ENCODE measurements at places on chromosomes 13 and 19. TPM values are rescaled to one million over a fixed set of nuclear protein-coding genes. Genes with fewer than 3 reads are reported as not detected.

DNA sequence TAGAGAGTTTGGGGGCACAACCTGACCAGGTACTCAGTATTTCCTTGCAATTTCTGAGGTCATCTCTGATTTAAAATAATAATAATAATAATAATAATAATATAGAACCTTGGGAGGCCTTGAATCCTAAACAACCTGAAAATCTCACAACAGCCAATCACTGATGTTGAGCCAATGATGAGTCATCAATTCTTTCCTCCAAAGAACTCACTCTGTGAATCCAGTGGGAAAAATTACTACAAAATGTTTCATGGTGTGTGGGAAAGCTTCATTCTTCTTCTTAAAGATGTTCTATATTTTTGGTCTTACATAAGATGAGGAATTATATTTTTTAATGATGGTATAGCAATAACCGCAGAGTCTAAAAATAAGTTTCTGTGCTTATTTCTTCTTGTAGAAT is 594.6 kb downstream of the EFNB2 start:
- no peak for DNase-seq

DNA sequence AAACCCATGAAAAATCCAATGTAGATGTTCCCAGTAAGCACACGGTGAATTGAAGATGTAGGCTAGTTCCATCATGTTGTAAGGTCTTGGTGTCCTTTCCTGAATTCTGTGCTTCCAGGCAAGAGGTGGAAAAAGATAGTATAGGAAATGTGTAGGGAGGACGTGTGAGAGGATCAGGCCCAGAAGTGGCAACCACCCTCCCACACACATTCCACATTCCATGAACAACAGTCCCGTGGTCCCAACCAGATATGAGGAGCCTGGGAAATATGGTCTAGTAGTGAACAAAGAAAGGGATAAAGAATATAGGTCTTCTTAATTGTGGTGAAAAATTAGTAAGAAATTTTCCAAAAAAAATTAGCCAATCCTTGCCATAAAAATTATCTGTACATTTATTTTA is 1254.2 kb upstream of the SLC10A2 start:
- no peak for DNase-seq

GRCh38 chr19:53596056-53596455 is 35.7 kb upstream of the DPRX start:
- no peak for DNase-seq

- no peak for DNase-seq
These were observed 36.9 kb downstream of the PABPC3 start for GRCh38 chr13:25132751-25133390.

DNA sequence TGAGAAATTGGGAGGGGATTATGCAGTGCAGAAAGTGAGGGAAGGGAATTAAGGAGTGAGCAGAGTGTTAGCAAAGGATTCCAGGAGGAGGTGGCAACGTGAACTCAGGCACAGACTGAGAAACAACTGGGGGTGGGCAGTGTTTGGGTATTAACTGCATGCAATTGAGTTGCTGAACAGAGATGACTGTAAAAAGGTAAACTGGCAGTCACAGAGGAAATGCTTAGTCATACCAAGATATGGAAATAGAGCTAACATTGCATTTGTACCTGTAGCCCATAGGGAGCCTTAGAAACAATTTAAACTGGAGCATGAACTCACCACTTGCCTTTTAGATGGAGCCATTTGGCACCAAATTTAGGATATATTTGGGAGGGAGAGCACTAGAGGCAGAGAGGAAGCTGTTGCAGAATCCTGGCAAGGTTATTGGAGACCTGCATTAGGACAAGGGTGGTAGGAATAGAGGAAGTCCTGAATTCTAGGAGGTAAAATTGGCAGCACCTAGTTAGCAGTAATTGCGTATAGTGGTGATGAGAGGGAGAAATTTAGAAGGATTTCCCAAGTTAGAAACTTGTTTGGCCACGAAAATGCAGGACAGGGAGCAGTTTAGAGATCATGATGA is 100.6 kb upstream of the FRY start:
- no peak for DNase-seq

DNA sequence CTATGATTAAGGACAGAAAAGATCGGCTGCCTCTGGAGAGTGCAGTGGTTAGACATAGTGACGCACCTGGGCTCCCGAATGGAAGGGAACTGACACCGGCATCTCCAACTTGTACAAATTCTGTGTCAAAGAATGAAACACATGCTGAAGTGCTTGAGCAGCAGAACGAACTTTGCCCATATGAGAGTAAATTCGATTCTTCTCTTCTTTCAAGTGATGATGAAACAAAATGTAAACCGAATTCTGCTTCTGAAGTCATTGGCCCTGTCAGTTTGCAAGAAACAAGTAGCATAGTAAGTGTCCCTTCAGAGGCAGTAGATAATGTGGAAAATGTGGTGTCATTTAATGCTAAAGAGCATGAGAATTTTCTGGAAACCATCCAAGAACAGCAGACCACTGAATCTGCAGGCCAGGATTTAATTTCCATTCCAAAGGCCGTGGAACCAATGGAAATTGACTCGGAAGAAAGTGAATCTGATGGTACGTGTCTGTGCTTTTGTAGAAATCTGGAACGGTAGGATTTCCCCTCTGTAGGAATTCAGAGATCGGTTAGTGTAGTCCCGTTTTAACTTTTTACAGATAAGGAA is 16.9 kb downstream of the ERCC5 start:
- DNase-seq, result no peak

GRCh38 chr19:2035590-2035991 is 15.5 kb downstream of the MKNK2 start:
- DNase-seq, result no peak

DNA sequence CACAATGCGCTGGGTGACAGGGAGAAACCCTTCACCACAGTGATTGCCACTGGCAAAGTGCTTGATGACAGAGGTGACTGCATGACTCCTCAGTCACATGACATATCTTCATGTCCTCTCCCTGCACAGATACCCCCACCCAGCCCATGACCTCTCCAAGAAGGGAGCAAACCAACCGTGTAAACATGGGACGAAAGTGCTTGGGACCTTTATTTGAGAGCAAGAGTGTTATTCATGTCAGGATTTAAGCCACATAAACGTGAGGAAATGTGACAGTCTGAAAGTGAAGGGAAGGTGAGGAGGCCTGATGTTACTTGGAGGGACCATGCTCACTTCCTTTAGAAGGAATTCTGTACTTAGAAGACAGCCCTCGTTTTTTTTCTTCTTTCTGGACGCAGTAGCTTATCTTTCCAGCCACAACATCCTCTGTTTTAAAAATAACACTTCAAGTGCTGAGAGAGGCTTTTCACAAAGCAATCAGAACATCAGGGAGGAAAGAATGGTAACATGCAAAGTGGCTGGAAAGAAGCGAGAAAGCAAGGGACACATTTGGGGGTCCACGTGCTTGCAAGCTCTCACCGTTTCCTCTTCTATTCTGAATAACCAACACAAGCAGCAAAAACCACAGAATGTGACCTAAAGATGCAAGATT is 35.6 kb downstream of the EPS15L1 start:
- DNase-seq, result no peak

The SLC5A5 gene
- polyA plus RNA-seq, result 0.09 TPM

The GATAD2A gene
- polyA plus RNA-seq, result 56.4 TPM
